ENCODE measurements at places on chromosomes 3 and 15.

- no peak for DNase-seq
Observed at GRCh38 chr15:52350423-52350822, 54.8 kb upstream of the MYO5C start.

- DNase-seq, result no peak
Observed at GRCh38 chr15:85963262-85963760, 116.4 kb upstream of the AGBL1 start.

GRCh38 chr3:4834403-4834866 lies 144.8 kb upstream of the BHLHE40 start:
- peak; percentile 84 for DNase-seq

DNA sequence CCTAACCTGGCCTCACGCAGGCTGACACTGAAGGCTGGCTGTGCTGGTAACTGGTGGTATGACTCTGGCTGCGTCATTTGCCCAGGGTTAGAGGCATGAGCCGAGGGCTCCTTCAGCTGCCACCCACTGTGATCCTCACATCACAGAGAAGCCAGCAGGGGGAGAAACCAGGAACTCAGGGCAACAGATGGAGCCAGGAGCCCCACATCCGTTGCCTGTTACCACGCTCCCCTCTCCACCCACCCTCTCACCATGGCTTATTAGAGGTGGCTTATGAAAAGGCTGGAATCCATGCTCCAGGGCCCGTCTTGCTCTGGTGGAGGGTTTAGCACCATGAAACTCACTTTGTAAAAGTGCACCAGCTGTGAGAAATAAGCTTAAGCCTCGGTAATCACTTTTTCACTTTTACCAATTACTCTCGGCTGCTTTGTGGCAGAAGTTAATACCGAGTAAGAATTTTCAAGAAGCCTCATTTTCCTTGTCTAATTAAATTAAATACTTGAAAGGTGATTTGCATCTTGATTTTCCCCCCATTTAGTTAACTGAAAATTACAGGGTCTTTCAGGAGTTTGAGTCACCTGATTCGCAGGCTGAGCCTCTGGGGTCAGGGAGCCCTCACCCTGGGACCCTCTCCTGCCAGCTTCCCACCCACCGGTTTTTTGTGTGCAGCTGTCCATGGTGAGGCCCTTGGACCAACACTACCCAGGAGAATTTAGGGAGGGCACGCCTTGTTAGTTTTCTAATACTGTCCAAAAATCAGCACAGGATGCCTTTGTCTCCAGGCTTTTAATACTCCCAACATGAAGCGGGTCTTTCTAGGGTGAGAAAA lies 60.9 kb downstream of the ASB7 start:
- no peak for DNase-seq

DNA sequence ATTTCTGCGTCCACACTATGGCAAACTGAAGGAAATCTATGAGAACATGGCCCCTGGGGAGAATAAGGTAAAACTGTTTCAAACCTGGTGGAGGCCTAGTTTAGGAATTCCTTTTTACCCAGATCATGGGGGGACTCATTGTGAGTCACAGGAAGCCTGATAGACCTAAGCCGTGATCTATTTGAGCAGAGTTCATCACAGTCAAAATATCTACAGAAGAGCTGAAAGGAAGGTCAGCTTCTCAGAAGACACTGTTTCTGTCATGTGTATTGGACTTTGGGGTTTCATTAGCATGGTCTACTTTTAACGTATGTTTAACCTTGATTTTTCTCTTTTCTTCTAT lies 1.3 kb downstream of the PSMD2 start:
- DNase-seq, result no peak

GRCh38 chr3:194474675-194475074 lies 12.1 kb downstream of the ATP13A3 start:
- no peak for DNase-seq

GRCh38 chr3:157793745-157794144 lies 290.5 kb upstream of the VEPH1 start:
- DNase-seq, result no peak

GRCh38 chr3:95272166-95272565 lies 1209.3 kb downstream of the NSUN3 start:
- DNase-seq, result no peak

DNA sequence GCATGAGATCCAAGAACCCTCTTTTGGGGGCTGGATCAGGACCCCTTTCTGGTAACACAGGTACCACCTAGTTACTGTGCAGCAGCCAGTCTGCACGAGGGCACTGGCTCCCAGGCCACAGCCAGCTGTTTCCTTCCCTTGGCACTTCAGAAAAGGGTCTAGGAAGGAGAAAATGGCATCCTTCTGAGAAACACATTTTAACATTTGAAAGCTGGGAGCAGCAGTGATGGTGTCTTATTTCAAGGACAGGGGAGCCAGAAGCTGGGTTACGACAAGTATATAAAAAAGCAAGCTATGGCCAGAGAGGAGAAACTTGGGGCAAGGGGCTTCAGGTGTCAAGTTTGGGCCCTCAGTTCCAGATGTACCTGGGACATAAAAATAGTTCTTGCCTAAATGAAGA lies 282.8 kb downstream of the CTNNB1 start:
- no peak for DNase-seq

DNA sequence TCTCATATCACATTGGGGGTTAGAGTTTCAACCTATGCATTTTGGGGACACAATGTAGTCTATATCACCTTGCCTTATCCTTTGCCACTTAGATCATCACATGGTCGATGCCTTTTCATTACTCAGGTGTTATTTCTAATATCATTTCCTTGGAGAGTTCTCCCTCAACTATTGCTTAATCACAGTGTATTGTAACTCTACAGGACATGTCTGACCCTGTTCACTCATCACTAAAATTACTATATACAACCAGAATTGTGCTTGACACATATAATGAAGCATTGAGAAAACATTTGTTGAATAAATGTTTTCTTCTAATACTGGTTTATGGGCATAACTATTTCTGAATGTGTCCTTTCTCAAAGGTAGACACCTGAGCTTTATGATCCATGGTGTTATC lies 207.4 kb downstream of the EPHA6 start:
- no peak for DNase-seq

DNA sequence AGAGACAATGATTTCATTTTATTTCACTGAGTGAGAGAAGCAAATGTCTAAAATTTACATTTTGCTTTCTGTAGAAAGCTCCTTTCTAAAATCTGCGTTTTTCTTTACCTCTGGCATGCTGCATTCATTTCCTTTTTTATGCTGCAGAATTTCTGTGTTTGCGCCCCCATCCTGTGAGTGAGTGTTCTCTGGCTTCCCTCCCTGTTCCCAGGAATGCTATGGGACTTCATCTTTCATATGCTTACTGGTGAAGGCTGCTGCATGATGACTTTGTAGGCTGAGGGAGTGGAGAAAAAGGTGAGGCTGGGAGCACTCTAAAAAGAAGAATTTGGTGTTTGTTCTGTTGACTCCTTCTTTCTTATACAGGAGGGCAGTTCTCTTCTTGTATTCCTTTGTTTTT lies 7.7 kb upstream of the TMC3 start:
- no peak for DNase-seq

DNA sequence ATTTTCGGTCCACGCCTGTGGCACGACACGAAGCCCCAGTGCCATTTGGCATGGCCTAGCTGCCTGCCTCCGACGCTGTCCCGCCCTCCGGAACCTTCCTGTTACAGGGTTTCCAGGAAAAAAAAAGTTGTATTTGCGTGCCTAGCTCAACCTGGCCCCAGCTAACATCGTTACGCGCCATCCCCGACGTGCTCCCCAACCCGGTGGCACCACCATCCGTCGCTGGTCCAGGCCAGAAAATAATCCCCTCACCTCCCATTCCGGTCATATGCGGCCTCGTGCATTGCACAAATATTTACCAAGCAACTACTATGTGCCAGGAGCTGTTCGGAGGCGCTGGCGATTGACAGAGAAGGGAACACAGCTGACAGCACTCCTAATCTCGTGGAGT lies 1.4 kb upstream of the CYP1A1 start:
- DNase-seq, result no peak

DNA sequence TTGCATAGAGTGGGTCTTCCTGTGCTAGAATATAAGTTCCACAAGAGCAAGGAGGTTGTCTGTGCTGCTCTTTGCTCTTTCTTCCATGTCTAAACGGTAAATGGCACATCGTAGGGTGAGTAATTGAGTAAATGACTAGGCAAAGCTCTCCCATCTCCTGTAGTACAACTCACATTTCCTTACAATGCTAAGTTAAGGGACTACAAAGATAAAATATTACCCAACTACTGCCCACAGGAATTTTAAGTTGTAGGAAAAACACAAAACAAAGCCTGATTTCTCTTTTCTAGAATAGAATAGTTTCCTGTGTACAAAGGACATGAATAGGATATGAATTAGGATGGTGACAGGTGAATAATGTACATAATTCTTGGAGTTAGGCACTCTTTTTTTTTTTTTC lies 19.9 kb upstream of the LRIG1 start:
- DNase-seq, result no peak

DNA sequence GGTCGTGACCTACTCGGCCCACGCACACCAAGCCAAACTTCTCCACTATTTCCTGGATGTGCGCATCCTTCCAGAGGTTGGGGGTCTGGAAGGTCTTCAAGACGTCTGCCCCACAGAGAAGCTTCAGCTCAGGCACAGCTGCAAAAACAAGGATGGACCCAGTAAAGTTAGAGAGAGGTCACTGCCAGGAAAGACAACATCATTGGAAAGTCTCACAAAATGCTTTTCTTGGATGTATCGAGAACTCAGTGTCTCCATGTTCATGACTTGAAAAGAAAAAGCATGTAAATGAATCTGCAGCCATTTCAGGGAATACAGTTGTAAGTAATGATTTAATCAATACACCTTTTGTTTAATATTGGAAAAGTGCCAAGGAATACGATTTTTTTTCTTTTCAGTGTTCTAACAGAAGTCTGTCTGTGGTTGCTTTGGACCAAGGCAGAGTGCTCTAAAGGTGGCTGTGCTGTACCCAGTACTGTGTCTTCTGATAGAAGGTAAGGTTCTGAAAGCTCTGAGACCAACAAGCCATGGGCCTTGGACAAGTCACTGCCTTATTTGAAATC lies 21.8 kb upstream of the RBP1 start:
- DNase-seq, result no peak

- no peak for DNase-seq
Observed at GRCh38 chr3:133474251-133474801, 74.5 kb downstream of the BFSP2 start.

GRCh38 chr3:27758083-27758482 lies 36.0 kb upstream of the EOMES start:
- DNase-seq, result peak; percentile 46

DNA sequence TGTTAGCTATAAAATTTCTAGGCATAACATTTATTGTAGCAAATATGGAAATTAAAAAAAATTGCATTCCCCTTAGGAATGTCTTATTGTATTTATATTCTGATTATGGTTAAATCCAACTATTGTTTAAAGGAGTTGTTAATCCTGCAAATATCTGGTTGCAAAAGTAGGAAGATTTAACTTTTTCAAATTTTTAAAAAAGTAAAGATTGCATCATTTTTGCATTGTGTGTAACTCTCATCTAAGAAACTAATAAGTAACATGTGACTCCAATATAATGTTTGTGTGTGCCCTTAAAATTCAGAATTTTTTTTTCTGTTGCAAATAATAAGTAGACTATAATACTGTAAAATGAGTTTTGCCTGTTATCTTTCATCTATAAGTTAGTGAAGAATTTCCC lies 204.1 kb upstream of the DPH6 start:
- DNase-seq, result no peak

- no peak for DNase-seq
Observed at GRCh38 chr15:70530017-70530499, 233.3 kb downstream of the UACA start.

GRCh38 chr15:26805470-26805869 lies 32.6 kb upstream of the GABRB3 start:
- no peak for DNase-seq

- DNase-seq, result no peak
Observed at GRCh38 chr3:48433472-48434118, 3.7 kb upstream of the PLXNB1 start.

DNA sequence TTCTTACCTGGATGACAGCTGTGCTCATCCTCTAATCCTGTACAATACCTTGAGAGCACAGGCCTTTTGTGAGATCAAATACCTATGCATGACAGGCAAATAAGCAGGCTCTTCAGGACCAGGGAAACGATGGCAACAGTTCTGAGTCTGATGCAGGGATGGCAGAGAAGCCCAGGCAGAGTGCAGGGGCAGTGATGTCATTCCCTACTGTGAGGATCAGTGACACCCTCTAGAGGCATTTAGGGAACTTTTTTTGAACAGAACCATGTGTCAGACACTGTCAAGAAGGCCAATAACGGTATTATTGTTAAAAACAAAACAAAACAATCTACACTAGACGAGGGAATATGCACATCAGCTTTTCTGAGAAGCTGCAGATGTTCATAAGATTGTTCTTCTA lies 314.8 kb upstream of the CTDSPL start:
- no peak for DNase-seq

GRCh38 chr3:143182866-143183664 lies 63.5 kb downstream of the CHST2 start:
- DNase-seq, result no peak

DNA sequence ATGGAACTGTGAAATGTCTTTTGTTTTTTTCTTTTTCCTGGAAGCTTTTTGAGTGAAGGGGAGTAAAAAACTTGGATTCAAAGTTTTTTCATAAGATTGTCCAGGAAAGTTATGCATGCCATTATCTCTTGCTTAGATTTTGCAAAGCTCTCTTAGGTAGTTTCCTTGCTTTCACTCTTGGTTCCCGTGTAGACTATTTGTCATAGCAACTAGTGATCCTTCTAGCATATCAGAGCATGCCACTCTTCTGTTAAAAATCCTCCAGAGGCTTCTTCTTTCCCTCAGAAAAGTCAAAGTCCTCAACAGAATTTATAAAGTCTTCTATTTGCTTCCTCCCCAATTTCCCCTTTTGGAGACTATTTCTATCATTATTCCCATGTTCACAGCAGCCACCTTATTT lies 21.1 kb downstream of the GTF2E1 start:
- no peak for DNase-seq

DNA sequence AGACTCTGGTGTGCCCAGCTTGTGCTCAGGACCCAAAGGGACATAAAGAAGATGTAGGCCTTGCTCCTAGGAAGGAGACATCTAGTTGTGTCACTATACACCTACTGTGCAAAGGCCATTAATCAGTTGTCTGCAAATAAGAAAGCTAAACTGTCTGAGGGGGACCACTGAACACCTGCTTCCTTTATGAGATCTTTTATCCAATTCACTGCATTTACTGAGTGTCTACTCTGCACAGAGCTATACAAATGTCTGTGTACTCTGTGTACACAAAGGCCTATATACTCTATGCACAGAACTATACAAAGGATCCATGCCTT lies 124.8 kb downstream of the CTNNB1 start:
- DNase-seq, result no peak

GRCh38 chr15:44471885-44472455 lies 44.5 kb downstream of the CTDSPL2 start:
- no peak for DNase-seq
